ENCODE measurements at places on chromosomes 7 and 10. TPM values are rescaled to one million over a fixed set of nuclear protein-coding genes. Genes with fewer than 3 reads are reported as not detected.

Gene DYNC1I1
- 0.06 TPM for total RNA-seq

Gene C7orf57
- not detected for total RNA-seq

DNA sequence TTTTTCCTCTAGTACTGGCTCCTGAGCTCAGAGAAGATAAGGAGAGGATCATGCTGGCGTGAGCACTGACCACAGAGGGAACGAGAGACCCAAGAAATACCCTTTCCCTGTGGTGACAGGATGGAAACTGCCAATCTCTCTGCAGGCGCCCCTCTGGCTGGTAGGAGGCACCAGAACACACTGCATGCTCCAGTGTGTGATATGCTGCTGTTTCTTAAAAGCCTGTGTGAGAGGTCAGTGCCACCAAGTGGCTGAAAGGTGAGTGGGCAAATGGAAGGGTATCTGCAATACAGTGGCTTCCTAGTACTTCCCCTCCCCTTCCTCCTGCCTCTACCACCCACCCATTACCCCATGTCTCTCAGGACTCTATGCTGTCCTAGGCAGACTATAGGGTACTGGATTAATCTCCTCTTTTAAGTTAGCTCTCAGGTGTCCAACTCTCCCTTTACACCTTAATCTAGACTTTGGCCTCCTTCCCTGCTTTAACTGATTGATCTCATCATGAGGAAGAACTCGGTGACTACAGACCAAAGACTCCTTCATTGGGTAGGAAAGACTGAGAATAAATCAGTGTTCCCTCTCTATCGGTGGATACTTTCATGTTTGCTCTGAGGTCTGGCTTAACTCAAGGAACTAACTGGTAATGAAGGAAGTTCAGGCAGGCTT, 283.6 kb downstream of the ADRA2A start:
- no peak for DNase-seq

DNA sequence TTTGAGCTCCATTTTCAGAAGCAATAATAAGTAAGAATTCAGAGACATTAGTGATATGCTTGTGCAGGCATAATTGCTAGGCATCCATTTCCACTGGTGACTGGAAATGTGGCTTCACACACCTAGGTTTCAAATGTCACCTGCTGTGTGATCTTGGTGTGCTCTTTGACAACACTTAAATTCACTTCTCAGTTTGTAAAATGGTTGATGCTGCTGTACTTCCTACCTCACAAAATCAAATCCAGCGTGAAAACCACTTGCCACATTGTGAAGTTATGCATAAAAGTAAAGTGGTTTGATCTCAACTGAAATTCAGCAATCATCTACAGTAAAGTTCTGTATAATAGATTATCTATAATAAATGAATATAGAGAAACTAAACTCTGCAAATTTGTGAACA, 82.4 kb downstream of the APBB1IP start:
- DNase-seq: no peak

DNA sequence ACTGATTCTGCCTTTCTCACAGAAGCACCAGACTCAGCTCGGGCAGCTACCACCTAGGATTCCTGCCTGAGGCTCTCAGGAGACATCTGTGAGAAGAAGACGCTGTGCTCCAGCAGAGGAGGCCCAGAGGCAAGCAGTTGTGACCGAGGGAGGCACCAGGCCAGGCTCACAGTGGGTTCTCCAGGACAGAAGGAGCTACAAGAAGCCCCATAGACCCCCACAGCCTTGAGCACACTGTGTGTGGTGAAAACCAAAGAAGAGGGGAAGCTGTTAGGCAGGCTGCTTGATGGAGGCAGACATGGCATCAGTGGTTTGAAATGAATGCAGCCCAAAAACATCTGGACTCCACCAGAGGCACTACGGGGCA, 198.8 kb downstream of the GRID1 start:
- DNase-seq: no peak

- no peak for DNase-seq
Measured at GRCh38 chr7:155983176-155983815, 171.0 kb upstream of the SHH start.
